ENCODE measurements at places on chromosomes 2 and 18.

DNA sequence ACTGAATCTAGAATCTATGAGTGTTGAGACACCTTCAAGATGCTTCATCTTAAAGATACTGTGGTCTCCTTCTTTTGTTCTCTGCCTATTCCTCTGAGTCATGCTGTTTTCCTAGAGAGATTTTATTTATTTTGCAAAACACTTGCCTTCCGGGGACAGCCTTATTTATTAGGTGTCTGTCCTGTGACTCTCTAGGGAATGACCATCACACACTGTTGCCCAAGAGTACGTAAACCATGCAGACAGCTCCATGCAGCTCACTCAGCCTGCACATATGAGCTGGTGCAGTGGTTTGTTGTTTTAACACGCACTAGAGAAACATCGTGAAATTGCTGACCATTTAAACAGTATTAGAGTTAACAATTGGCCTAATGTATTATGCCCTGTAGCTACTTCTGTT, 12.4 kb upstream of the ADCYAP1 start:
- no peak for DNase-seq

- no peak for DNase-seq
Measured at GRCh38 chr2:26344581-26345282, 1.2 kb upstream of the SELENOI start.

GRCh38 chr2:232731470-232731869, 34.3 kb downstream of the GIGYF2 start:
- DNase-seq: no peak

DNA sequence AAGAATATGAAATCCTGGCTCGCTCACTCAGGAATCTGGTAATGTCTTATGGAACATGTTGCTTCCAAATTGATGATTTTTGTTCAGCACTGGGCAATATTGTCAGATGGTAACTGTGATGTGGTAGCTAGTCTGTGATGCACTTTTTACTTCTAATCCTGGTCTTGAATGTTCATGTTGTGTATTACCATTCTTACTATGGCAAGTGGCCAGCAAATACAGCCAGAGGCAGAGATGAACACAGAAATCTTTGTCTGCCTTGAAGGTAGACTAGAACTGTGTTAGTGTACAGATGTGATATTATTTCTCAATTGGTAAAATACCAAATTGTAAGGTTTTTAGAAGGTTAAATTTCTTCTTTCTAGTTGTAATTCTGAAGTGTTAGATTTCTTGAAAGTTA, 83.3 kb downstream of the UBE2E3 start:
- no peak for DNase-seq

GRCh38 chr2:6957910-6958615, 40.9 kb downstream of the RNF144A start:
- DNase-seq: no peak

DNA sequence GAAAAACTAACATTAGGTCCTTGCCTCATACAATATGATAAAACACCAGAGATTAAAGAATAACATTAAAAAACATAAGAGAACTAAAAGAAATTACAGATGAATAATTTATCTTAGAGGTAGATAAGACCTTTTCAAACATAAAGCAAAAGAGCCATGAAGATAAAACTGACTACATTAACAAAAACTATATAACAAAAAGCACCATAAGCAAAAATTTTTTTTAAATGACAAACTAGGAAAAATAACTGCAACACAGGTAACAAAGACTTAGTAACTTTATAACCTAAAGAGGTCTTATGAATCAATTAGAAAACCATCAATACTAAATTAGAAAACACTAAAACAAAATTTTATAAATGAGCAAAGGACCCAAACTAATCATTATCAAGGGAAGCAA, 16.3 kb upstream of the SERTAD2 start:
- DNase-seq: no peak

DNA sequence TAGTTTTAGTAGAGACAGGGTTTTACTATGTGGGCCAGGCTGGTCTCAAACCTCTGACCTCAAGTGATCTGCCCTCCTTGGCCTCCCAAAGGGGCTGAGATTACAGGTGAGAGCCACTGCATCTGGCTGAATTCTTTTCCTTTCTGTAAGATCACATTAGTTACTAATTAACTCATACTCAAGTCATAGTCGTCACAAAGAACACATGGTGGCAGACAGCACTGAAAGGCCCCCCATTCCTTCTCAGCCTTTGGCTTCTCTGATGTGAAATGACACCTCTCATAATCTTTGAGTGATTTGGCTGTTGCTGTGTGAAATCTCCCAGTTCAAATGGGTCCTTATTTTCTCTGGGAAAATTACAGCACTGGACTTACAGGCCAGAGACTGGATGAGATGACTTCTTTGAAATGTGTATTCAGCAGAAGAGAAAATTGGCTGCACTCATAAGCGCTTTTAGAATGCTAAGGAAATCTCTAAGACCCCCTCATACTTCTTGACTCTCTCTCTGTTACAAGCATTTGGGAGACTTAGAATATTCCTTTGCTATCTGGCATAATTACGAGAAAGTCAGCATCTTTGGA, 764.8 kb downstream of the RNF144A start:
- no peak for DNase-seq

GRCh38 chr2:124024561-124025170, 421 bp upstream of the CNTNAP5 start:
- DNase-seq: no peak

DNA sequence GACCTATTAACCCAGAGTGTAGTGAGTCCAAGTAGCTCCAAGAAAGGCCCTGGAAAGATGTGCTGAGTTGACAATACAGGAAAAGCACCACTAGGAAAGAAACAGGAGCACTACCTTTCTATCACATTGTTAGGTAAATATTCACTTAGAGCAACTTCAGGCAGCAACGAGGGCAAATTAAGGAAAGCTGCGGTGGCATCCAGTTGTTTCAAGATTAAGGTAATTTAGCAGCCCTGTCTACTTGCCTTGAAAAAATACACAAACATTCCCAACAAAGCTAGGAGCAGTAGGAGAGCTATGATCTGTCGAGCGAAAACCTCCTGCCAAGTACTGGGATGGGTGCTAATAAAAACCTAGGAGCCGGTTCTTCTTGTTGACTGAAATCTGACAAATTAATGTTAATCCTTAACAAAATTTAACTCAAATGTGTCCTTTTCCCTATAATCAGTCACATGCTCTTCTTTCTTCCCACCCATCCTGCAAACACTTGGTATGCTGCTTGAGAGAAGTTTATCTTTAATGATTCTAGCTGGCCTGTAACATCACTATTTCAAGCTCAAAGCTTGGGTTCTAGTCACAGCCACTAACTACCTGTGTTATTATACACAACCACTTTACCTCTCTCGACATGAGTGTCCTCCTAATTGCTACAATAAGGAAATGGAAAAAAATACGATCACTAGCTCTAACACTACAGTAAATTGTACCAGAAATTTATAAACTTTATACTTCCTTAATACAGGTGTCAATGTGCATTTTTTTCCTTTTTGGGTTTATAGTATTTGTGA, 2.0 kb downstream of the ACAA2 start:
- no peak for DNase-seq

GRCh38 chr2:192886636-192887035, 691.9 kb upstream of the TMEFF2 start:
- no peak for DNase-seq

GRCh38 chr18:35526495-35527059, 28.8 kb upstream of the INO80C start:
- no peak for DNase-seq

GRCh38 chr2:85830645-85831044, 58.1 kb downstream of the ST3GAL5 start:
- no peak for DNase-seq

DNA sequence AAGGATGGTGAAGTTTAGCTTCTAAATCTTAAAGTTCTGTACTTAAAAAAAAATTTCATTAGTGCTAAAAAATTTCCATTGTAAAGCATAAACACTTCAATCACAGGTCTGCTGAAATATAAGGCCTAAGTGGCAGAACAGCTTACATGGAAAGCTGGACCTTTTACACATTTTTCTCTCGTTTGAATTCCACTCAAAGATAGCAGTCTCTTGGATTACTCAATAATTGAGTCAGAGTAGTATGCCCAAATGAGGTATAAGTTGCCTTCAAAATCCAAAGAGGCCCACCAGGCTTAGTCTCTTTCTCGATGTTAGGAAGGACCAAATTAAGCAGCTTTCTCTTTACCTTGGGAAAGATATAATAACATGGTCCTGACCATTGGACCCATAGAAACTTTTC, 220.4 kb upstream of the CWC22 start:
- DNase-seq: no peak

DNA sequence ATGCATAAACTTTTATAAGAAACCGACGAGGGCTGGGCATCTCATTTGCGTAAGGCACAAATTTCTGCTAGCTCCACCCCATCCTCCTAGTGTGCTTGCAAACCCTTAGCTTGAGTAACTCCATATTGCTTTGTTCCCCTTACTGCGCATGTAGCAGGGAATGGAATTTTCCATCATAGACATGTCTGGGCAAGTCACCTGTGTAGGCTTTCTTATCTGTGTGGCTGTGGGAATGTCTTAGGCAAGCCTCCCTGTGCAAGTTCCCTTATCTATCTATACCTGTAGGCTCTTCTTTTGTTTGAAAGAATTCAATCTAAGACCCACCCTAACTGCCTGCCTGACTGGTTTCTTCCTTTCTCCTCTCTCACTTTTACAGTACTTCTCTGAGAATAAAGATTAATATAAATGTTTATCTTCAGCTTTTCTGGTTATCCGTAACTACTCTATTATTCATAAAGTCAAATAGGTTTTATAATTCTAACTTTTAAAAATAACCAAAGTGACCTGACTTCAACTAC, 217.6 kb upstream of the FIGN start:
- no peak for DNase-seq

DNA sequence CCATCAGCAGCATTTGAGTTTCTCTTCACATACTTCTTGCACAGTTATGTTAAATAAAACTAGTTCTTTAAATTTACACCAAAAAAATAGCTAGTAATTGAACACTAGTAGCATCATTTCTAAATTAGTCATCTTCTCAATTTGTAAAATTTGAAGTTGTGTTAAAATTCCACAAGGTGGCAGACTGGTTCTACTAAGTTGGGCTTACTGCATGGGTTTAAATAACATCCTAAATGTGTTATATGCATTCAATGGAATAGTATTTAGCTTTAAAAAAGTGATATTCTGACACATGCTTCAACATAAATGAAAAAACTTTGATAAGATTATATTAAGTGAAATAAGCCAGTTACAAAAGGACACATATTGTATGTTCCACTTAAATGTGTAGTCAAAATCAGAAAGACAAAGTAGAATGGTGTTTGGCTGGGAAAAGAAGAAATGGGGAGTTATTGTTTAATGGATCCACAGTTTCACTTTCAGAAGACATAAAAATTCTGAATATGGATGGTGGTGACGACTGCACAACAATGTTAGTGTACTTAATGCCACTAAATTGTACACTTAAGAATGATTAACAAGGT, 28.7 kb upstream of the RPRD1A start:
- DNase-seq: no peak

GRCh38 chr2:111061191-111061590, 59.5 kb upstream of the BCL2L11 start:
- DNase-seq: no peak

- DNase-seq: no peak
Measured at GRCh38 chr2:227103583-227103982, 60.4 kb downstream of the COL4A4 start.

DNA sequence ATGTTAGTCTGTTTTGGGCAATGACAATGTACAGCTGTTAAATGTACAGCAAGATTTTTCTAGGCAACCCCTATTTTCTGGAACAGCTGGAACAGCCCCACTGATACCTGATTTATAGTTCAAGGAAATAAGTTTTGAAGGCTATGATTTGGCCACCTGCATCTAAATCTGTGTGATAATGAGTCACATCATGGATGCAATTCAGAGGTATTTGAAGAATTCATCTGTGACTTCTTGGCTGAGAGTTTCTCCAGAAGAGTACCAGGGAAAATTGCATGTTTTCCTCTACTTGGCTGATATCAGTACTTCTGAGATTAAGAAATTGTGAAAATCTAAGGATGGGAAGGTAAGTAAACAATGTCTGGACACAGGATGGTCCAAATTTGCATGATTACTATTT, 40.7 kb upstream of the NT5C1B start:
- no peak for DNase-seq

GRCh38 chr2:236633219-236633570, 63.6 kb downstream of the ACKR3 start:
- DNase-seq: no peak

GRCh38 chr2:221571025-221571550, 1.0 kb downstream of the EPHA4 start:
- no peak for DNase-seq

DNA sequence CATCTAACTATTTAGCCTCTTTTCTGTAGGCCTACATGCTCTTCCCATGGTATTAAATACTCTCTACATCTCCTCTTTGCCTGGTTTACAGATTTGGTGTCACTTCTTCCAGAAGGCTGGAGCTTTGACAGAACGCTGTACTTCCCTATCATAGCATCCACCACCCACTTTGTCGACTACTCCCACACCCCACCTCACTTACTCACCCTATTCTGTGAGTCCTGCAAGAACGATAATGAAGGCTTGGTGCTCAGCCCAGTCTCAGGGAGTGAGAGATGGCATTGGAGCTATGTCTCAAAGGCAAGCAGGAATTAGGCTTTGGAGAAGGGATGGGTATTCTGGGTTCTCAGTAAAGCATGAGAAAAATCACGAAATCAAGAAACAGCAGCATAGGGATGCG, 20.3 kb upstream of the KDM3A start:
- no peak for DNase-seq

- DNase-seq: no peak
Measured at GRCh38 chr2:170141865-170142264, 36.1 kb upstream of the MYO3B start.

GRCh38 chr2:230735884-230736283, 23.2 kb downstream of the CAB39 start:
- no peak for DNase-seq

DNA sequence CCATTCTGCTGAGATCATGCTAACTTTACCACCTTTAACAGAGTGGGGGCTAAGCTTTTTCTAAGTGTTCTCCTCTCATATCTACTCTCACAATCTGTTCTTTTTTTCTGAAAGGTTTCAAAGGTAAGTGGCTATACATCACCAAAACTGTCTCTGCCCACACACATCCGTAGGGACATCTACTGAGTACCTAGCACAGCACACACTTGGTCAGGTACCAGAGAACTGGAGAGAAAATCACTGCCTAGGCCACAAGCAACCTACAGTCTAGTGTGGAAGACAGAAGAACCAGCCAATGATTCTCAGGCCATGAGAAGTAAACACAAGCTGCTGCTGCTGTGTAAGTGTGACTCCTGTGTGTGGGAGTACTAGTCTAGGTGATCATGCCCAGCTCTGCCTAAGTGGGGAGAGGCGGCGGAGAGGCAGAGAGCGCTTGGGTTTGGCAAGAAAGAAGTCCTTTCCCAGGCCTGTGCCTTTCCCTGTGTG, 176.1 kb upstream of the ZFP36L2 start:
- no peak for DNase-seq

Data from stimulated activated naive CD8-positive, alpha-beta T cell treated with anti-CD3 and anti-CD28 coated beads, Interleukin-15, amount 100 ng/mL, for 72 hours (primary cell).